Dorsolateral prefrontal cortex (tissue), 122 donors: ENCODE measurements at places on chromosomes 7 and 10.
A peak's percentile ranks its signal among the peaks of the same experiment; 100 is the strongest.

DNA sequence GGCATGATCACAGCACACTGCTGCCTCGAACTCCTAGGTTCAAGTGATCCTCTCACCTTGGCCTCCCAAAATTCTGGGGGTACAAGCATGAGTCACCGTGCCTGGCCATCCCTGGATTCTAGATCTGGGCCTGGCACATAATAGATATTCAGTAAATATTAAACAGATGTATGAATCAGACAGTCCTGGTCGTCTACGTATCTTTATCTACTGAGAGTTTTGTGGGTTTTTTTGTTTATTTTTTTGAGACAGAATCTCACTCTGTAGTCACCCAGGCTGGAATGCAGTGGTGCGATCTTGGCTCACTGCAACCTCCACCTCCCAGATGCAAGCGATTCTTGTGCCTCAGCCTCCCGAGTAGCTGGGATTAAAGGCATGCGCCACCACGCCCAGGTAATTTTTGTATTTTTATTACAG, 24.3 kb upstream of the ITGB1 start:
- no peak for DNase-seq

DNA sequence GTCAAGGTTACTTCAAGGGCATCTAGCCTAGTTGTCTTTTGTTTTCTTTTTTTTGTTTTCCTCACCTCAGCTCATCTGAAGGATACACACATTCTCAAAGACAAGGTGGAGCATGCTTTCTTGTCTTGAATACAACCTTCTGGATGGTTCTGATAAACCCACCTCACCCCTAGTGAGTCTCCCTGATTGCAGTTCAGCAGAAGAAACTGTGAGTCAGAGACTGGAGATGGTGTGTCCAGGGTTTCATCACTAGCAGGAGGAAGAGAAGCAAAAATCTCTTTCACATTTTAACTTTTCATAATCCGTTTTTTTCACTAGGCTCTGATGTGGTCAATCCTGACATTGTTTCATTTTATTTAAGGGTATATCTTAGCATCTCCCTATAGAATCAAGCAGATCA, 143.0 kb upstream of the NRBF2 start:
- no peak for DNase-seq

- DNase-seq: no peak
Observed at GRCh38 chr7:83952236-83952635, 242.4 kb downstream of the SEMA3A start.

GRCh38 chr10:100370714-100371481, 23.9 kb downstream of the SCD start:
- DNase-seq: peak; percentile 85

DNA sequence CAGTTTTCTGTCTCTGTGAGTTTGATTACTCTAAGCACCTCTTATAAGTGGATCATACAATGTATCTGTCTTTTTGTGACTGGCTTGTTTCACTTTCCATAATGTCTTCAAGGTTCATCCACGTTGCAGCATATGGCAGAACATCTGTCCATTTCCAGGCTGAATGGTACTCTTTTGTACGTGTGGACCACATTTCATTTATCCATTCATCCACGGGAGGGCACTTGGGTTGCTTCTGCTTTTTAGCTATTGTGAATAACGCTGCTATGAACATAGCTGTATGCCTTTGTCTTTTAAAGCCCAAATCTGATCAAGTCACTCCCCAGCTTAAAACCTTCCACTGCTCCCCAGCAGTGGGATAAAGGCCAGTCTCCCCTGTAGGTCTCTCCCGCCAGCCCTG, 31.5 kb downstream of the EGFR start:
- DNase-seq: no peak

GRCh38 chr7:50303335-50304128, 984 bp upstream of the IKZF1 start:
- DNase-seq: no peak

DNA sequence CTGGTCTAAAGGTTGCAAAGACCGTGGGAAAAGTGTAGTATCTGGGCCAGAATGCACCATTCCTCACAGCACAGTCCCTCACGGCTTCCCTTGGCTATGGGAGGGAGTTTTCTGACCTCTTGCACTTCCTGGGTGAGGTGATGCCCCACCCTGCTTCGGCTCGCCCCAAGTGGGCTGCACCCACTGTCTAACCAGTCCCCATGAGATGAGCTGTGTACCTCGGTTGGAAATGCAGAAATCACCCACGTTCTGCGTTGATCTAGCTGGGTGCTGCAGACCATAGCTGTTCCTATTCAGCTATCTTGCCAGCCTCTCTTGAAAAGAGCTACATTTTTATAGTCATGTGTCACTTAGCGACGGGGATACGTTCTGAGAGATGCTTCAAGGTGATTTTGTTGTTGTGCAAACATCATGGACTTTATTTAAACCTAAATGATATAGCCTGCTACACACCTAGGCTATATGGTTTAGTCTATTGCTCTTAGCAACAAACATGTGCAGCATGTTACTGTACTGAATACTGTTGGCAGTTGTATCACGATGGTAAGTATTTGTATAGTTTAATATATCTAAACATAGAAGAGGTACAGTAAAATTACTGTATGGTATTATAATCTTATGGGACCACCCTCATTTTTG, 120.0 kb downstream of the PPP1R9A start:
- DNase-seq: no peak

GRCh38 chr7:1192171-1192676, 32.2 kb upstream of the ZFAND2A start:
- DNase-seq: no peak

- no peak for DNase-seq
Observed at GRCh38 chr7:5488286-5488878, 64.7 kb upstream of the TNRC18 start.

GRCh38 chr10:1158066-1158465, 101.9 kb downstream of the WDR37 start:
- no peak for DNase-seq

- DNase-seq: no peak
Observed at GRCh38 chr7:77765906-77766800, 32.1 kb downstream of the TMEM60 start.

DNA sequence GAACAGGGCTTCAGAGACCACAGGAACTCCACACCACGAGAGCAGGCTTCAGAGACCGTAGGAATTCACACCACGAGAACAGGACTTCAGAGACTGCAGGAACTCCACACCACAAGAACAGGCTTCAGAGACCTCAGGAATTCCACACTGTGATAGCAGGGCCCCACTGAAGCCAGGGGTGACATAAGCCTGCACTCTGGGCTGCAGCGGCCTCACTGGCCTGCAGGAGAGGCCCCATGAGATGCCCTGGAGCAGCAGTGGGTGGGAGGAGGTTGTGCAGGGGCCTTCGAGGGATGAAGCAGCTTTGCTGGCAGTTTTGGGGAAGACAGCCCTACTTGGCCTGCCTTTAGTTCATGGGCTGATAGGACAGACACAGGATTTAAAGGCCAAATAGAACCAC, 614.7 kb downstream of the PTPRN2 start:
- DNase-seq: no peak

DNA sequence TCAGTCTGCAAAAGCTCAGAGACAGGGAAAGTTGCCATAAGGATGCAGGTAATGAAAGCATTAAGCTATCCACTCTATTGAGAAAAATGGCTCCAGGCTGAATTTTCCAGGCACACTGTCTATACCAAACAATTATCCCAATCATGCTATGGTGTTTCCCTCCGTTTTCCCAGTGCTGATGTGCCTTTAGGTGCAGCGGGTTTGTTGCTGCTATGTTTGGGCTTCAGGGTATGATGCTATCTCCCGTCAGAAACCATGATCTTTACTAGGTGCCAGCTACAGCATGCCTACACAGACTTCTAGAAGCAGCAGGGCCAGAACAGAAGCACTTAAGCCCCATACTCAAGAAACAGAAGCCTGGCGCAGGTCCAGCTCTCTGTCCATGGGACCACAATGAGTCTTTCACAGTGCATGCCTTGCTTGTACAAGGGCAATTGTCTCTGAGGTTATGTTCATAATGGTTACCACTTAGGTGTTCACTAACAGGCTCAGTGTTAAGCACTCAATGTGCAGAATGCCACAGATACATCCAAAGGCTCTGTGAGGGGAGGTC, 19.4 kb downstream of the STEAP1B start:
- DNase-seq: no peak

GRCh38 chr7:98855610-98856422, 14.0 kb downstream of the TMEM130 start:
- no peak for DNase-seq

GRCh38 chr10:84335516-84335915, 7.1 kb downstream of the CCSER2 start:
- DNase-seq: no peak

DNA sequence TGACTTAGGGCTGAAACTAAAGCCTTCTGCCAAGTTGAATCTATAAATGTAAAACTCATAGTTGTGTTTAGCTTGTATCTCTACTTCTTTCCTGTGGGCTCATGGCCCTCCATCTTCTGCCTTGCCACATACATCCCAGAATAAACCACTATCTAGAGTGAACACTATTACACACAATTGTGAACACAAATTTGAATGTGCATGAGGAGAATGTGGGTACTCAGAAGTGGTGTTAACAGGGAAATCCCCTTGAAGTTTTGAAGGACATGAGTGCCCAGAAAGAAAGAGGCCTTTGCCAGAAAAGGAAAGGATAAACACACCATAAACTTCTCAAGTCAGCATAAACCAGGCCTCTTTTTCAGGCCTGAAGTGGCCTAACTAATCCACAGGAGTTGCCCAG, 20.2 kb upstream of the CCNJ start:
- no peak for DNase-seq

DNA sequence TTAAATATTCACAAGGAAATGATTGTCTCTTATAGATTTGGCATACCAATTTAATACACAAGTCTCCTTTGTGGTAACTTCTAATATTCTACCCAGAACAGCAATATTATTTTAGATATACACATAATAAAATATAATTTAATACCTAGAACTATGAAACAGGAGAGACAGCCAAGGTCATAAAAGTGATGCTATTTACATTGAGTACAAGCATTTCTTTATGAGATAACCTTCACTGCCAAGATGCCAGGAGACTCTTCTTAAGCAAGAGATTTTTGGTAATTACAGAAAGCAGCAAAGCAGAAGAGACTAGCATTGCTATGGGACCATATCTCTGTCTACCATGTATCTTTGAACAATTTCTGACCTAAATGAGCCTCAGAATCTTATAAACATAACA, 764.6 kb upstream of the GHITM start:
- no peak for DNase-seq

- no peak for DNase-seq
Observed at GRCh38 chr7:25802473-25802872, 349.5 kb upstream of the NFE2L3 start.

DNA sequence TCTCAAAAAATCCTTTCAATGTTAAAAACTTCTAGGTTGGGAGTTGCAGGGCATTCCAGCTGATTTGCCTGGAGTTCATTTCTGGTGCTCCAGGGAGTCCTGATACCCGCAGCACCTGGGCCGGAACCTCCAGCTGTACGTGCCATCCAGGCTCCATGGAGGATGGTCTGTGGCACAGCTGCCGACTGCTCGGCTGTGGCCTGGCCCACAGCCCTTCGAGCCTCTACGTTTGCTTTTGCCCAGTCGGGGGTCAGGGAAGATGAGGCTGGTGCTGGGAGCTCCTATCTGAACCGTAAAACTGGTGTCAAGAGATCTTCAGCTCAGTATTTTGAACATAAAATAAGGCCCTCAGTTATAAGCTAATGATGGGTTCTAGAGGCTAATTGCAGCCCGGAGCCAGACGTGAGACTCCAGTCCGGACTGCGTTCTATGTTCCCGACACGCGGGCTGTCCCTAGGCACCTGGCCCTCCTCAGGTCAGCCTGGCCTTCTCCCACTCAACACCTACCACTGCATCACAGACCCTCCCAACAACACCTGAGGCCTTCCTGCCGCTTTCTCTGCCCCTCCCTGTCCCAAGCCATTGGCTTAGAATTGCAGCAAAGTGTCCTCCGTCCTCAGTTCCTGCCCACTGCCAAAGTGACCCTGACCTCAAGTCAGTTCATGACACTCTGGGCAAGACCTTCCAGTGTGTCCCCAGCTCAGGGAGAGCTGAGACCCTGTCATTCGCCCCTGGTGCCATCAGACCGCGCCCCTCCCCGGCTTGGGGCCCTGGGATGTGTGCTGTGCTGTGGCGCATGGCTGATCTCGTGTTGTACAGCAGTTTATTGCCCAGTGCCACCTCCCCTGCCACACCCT, 64.2 kb upstream of the DNAJB6 start:
- no peak for DNase-seq

DNA sequence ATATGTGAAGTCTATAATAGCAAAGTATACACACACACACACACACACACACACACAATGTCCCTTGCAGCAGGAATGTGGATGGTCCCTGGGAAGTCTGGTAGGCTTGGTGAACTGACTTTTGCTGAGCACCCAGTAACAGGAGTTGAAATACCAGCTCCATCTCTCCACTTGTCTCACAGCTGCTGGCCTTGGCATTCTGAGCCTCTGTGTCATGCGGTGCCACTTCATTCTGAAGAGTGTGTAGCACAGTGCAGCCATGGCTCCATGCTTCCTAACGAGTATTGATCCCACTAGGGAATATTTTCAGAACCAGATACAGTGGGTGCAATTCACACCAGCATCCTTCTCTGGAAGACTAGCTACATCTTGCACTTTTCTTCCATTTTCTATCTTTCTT, 192.4 kb downstream of the ADARB2 start:
- DNase-seq: no peak

GRCh38 chr7:36486336-36486735, 96.7 kb downstream of the ANLN start:
- no peak for DNase-seq

GRCh38 chr10:96038476-96039387, 4.7 kb upstream of the CCNJ start:
- no peak for DNase-seq
